ENCODE measurements at places on chromosomes 1 and 21.
A peak's percentile ranks its signal among the peaks of the same experiment; 100 is the strongest.

GRCh38 chr1:47438165-47439016 is 547 bp downstream of the FOXD2 start:
- no peak for DNase-seq

- no peak for DNase-seq
Measured at GRCh38 chr1:150576794-150577556, 2.4 kb downstream of the MCL1 start.

DNA sequence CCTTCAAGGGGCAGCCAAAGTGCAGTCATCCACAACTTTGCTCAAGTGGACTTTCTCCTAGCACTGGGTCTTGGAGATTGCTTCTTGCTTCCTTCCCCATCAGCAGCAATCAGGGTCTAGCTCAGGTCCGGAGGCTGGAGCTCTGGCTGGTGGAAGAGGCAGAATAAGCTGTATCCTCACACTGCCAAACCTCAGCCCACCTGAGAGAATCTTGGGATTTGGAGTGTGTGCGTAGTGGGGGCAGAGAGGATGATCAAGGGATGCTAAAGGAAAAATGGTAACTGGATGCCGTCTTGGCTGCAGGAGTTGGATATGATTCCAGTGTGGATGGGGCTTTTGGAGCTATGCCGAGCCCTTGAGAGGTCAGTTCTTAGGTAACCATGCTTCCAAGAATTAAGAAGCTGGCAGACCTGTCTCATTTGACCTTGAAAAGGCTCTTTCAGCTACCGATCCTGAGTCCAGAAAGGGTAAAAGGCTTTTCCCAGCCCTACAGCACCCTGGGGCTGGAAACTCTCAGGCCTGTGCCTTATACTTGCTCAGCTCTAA is 4.5 kb upstream of the NFASC start:
- DNase-seq = no peak

GRCh38 chr1:154404984-154405746 is at the start of gene IL6R:
Gene IL6R (plus strand): TSS chr1:154405343. CDS start chr1:154405630, 287 bp downstream.
- no peak for DNase-seq

- peak; percentile 74 for DNase-seq
Measured at GRCh38 chr1:3618881-3619671, 5.7 kb upstream of the TPRG1L start.

GRCh38 chr1:207241164-207241934 is 80.1 kb upstream of the CD55 start:
- DNase-seq = no peak

DNA sequence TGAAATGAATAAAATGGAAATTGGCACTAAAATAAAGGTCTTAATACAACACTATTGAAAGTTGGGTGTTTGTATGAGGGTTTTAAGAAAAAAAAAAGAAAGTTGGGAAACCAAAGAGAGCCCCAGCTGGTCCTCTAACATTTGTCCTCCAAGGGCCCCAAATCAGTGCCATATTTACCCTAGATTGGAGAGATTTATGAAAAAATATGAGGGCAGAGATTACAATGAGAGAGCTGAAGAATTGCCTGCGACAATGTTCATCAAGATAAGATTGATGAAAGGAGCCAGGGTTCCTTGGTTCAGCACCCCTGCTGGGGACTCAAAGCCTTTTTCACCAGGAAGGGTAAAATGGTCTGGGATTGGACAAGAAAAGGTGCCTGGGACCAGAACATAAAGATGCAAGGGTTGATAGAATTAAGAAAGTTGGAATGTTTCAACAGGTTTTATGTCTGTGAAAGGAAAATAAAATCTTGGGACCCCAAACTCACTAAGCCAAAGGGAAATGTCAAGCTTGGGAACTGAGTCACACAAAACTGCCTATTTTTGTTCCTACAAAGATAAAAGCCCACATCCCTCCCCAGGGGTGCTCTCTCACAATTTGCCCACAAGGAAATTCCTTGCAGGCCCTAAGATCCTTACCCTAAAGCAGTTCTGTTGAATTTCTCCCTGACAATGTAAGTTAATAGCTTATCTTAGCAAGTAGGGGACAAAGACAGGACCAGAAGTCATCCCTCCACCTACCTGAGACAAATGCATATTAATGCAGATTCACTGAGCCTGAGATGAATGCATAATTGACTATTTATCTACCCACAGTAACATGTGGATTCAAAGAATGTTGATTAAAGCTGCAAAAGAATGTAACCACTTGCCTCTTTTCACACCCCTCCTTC is 26.8 kb downstream of the CBR1 start:
- DNase-seq = no peak

DNA sequence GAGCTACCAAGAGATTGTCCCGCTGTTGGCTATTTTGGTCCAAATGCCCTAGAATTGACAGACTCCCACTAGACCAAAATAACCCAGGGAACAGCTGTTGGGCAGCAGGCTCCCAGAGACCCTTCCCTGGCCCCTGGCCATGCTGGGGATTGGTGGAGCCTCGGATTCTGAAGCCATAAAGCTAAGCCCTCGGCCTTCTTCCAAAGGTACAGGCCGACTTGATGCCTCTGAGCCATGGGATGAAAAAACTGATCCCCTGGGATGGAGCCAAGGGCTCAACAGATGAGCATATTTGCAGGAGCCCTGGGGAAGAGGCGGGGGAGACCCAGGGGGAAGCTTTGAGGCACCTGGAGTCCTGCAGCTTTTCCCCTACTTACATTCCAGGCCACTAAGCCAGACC is 1.0 kb upstream of the LRRC38 start:
- no peak for DNase-seq

- no peak for DNase-seq
Measured at GRCh38 chr1:35555601-35556477, 1.4 kb downstream of the KIAA0319L start.

DNA sequence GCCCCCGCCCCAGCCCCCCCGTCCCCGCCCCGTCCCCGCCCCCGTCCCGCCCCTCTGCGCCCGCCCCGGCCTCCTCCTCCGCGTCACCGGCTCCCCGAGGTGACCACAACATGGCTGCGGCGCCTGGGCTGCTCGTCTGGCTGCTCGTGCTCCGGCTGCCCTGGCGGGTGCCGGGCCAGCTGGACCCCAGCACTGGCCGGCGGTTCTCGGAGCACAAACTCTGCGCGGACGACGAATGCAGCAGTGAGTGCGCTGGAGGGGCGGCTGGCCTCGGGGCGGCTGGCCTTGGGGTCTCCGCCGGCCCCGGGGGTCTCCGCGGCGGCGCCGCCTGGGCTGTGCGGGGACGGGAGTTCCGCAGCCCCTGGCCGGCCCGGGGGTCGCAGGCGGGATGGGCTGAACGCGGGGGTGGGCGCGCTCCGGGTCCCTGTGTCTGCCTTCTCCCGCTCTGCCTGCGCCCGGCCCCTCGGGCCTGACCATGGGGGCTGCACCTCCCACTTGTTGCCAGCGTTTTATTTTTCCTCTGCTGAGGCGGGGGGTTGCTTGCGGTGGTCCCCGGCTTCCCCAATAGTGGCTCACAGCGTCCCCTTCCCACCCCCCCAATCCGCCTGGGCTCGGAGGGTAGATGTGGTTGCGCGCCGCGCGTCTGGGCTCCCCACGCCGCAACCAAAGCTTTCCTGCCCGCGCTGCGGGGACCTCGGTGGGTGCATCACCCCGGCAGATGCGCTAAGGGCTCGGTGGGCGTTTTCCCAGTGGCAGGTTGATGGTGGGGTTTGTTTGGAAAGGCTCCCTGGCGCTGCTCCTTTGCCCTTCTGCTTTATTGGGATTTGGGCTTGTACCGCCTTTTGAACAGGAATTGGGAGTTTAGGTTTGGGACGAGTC is at the start of gene MIA3:
Gene MIA3 (plus strand): TSS at position 97 of the 879 bp plus-strand sequence. CDS start 14 bp downstream, at position 111.
- DNase-seq = peak; percentile 89

- no peak for DNase-seq
Measured at GRCh38 chr21:44089001-44089911, 17.9 kb upstream of the PWP2 start.

DNA sequence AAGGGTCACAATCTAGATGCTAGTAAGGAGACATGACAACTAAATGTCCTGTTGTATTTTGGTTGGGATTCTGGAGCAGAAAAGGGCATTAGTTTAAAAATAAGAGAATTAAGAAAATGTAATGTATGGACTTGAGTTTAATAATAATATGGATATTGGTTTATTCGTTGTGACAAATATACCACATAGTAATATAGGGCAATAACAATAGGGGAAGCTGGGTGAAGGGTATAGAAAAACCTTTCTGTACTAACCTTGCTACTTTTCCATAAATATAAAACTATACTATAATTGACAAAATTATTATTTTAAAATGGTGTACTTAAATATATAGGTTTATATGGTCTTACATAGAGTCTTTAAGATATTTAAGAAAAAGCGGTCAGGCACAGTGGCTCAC is 558.9 kb downstream of the PTPRC start:
- DNase-seq = no peak

GRCh38 chr1:193014400-193014799 is 44.8 kb downstream of the UCHL5 start:
- no peak for DNase-seq

DNA sequence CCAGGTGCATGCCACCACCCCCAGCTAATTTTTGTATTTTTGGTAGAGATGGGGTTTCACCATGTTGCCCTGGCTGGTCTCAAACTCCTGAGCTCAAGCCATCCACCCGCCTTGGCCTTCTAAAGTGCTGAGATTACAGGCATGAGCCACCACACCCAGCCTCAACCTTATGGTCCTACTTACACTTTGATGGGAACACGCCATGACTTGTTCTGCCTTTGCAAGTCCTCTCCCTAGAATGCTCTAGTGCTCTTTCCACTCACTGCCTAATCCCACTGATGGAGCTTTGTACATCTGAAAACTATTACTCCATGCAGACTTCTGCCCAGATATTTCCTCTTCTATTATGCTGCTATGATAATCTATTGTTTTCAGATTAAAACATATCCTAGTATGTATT is 174.3 kb downstream of the DAB1 start:
- no peak for DNase-seq

- no peak for DNase-seq
Measured at GRCh38 chr1:230923176-230923575, 54.9 kb upstream of the C1orf198 start.

DNA sequence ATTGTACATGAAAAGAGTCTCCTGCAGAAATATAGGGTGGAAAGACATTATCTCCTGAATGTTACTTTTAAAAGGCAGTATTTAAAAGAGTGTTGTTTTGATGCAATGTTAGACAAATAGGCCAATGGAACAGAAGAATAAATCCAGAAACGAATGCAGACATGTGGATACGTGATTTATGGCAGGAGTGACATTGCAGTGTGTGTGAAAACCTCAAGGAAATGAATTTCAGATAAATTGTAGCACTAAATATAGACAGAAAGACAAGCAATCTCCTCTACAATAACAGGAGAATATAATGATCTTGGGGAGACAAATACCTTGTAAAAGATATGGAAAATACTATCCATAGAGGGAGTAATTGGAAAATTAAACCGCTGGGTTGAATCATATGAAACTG is 387.8 kb upstream of the CHRM3 start:
- no peak for DNase-seq

- no peak for DNase-seq
Measured at GRCh38 chr1:53076721-53077598, 14.9 kb downstream of the PODN start.

DNA sequence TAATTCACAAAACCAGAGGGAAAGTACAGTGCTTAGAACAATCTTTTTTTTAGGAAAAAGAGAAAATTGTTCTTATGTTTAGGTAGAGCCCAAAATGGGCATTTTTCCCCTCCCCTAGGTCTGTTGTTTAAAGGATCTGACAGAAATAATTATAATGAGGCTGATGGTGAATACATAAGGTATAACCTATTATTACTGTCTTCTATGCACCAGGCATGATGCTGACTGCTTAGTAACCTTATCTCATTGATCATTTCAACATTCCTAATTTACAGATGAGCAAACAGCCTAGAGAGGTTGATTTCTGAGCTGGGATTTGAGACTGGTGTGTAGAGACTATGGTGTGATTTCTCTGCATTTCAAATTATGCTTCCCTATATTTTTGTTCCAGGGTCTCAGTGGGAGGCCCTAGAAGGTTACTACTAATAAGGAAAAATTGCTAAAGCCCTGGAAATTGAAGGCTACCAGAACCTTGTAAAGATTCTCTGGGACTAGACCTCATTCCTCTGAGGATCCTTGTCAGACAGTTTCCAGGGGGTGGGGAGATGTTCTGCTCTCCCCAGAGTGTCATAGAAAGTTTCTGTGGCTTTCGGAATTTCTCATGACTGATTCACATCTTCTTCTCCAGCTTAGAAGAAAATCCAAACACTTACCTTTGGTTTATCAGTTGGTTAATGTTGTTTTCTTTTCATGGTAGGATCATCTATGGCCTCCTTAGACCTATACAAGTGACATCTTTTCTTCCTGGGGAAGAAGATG is 44.9 kb downstream of the ROR1 start:
- no peak for DNase-seq

DNA sequence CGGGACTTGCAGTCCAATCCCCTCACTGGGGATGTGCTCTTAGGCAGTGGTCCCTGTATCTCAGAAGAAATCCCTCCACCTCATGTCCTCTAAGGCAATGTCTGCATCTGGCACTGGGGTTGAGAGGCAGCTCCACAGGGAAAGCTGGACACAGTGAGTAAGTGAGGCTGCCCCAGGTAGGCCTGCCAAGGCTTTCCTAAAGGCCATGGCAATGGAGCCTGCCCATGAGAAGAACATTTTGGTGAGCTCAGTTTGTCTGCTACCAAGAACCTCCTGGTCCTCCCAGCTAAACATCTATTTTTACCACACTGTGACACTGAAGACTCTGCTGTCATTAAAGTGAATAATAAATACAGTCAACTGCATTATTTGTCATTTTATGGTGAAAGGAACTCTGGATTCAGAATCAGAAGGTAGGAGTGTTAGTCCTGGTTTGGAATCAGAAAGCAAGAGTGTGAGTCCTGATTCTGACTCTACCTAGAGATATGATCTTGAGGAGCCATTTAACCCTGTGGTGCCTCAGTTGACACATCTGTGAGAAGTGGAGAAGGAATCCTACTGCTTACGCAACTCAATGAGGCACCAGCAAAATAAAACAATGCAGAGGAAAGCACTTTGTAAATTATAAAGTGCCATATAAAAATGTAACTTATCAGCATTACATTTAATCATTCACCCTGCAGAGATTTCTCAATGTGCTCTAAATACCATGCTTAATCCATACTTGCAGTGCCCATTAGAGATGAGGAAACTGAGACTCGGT is 41.0 kb downstream of the TBX15 start:
- no peak for DNase-seq

- DNase-seq = no peak
Measured at GRCh38 chr1:56590520-56591011, 11.2 kb upstream of the PLPP3 start.

- DNase-seq = no peak
Measured at GRCh38 chr1:113266788-113267187, 123.5 kb upstream of the MAGI3 start.

- no peak for DNase-seq
Measured at GRCh38 chr1:37148663-37149062, 114.3 kb upstream of the GRIK3 start.

DNA sequence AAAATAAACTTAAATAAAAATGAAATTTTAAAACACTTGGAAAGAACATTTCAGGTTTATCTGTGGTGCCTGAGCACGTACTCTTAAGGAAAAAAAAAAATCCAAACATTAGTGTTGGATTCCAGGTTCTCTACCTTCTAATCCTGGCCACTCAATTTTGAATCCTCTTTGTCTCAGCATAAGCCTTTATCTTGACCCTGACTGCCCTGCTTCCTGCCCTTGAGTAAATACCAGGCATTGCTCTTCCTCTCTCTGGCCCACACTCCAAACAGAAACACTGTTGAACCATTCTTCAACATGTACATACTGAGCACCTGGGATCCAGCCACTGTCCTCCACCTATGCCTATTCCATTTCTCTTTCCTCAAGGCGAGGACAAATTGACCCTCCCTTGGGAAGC is 11.4 kb upstream of the VANGL1 start:
- no peak for DNase-seq

- no peak for DNase-seq
Measured at GRCh38 chr21:29265690-29266479, 32.8 kb upstream of the BACH1 start.

GRCh38 chr1:36689992-36690391 is 207.3 kb upstream of the CSF3R start:
- DNase-seq = no peak
